ENCODE measurements at places on chromosomes 5 and 9. TPM values are rescaled to one million over a fixed set of nuclear protein-coding genes. Genes with fewer than 3 reads are reported as not detected.

Gene DMRT3
- total RNA-seq = not detected

Gene GDA
- 2.9 TPM for total RNA-seq

Gene ARL10
- 5.5 TPM for total RNA-seq

Gene MSX2
- 1.2 TPM for total RNA-seq

Gene ZNG1F
- total RNA-seq = 2.3 TPM

Gene TMEM174
- not detected for total RNA-seq

DNA sequence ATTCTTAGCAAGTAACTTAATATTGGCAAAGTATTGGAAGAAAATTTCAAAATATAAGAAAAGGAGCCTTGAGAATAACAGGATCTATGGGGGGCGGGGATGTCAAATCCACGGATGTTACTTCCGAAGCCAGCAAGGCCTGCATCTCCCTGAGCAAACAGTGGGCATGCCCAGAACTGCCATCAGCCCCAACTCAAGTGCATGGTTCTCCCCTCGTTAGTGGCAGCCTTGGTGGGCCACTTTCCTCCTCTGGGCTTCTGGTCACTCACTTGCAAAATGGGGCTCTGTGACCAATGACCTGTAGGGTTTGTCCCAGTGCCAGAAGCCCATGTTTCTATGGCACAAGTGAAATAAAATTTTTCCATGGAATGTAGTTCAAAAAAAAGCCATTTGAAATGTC lies 27.2 kb upstream of the MED10 start:
- no peak for DNase-seq

GRCh38 chr9:22278426-22278825 lies 168.2 kb upstream of the DMRTA1 start:
- DNase-seq = no peak

GRCh38 chr9:16236882-16237281 lies 633.6 kb downstream of the BNC2 start:
- no peak for DNase-seq

DNA sequence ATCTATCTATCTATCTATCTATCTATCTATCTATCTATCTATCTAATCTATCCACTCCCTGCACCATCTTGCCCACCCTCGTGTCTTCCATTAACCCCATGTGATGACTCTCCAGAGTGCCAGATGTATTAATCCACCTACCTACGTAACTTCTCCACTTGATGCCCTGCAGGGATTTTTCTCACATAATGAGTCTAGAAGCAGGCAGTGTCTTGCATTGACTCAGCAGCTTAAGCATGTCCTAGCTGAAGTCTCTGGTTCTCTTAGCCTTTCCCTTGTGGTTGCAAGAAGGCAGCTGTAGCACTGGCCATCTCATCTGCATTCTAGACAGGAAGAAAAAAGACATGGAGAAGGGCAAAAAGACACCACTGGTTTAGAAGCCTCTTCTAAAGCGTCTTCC lies 96.7 kb upstream of the ALDH1B1 start:
- DNase-seq = no peak

All from Right ventricle myocardium superior (tissue), 1 donor.